ENCODE measurements at places on chromosomes 12 and 14. TPM values are rescaled to one million over a fixed set of nuclear protein-coding genes. Genes with fewer than 3 reads are reported as not detected.

CCDC197 gene
- total RNA-seq, result not detected

MANSC1 gene
- total RNA-seq, result 5.1 TPM

DRAM1 gene
- 54.1 TPM for total RNA-seq

LMNTD1 gene
- total RNA-seq, result not detected

FCF1 gene
- total RNA-seq, result 70.1 TPM

MSRB3 gene
- 45.4 TPM for total RNA-seq

BCDIN3D gene
- total RNA-seq, result 3.4 TPM

FOXN4 gene
- total RNA-seq, result not detected

HOXC4 gene
- total RNA-seq, result 0.61 TPM

OAS2 gene
- total RNA-seq, result 1.0 TPM

TBK1 gene
- 14.5 TPM for total RNA-seq

MYF5 gene
- not detected for total RNA-seq

NTS gene
- total RNA-seq, result not detected

SYT10 gene
- not detected for total RNA-seq

KRT7 gene
- 152 TPM for total RNA-seq

GPR68 gene
- total RNA-seq, result not detected

SERPINA1 gene
- 1.1 TPM for total RNA-seq

PRR4 gene
- total RNA-seq, result not detected

PRKD1 gene
- 5.1 TPM for total RNA-seq

TMEM132C gene
- total RNA-seq, result not detected

CIT gene
- 13.3 TPM for total RNA-seq

MLEC gene
- 73.7 TPM for total RNA-seq

TUBA1B gene
- total RNA-seq, result 3,617 TPM

SOAT2 gene
- total RNA-seq, result not detected

EGLN3 gene
- 82.0 TPM for total RNA-seq

RNASE3 gene
- not detected for total RNA-seq

NABP2 gene
- 187 TPM for total RNA-seq

C12orf60 gene
- 3.6 TPM for total RNA-seq

CIDEB gene
- 1.0 TPM for total RNA-seq

GRIP1 gene
- 3.7 TPM for total RNA-seq

B3GNT4 gene
- total RNA-seq, result 1.4 TPM

FAR2 gene
- not detected for total RNA-seq

KRT82 gene
- total RNA-seq, result not detected

OR6C70 gene
- not detected for total RNA-seq

PELI2 gene
- total RNA-seq, result 5.1 TPM

C12orf54 gene
- not detected for total RNA-seq

LALBA gene
- total RNA-seq, result not detected

DHRS2 gene
- not detected for total RNA-seq

Measured in Caki2 (cell line).